ENCODE measurements at places on chromosomes 7 and 10. TPM values are rescaled to one million over a fixed set of nuclear protein-coding genes. Genes with fewer than 3 reads are reported as not detected.

GRCh38 chr10:119383174-119383856 lies 159.2 kb downstream of the RGS10 start:
- no peak for DNase-seq

DNA sequence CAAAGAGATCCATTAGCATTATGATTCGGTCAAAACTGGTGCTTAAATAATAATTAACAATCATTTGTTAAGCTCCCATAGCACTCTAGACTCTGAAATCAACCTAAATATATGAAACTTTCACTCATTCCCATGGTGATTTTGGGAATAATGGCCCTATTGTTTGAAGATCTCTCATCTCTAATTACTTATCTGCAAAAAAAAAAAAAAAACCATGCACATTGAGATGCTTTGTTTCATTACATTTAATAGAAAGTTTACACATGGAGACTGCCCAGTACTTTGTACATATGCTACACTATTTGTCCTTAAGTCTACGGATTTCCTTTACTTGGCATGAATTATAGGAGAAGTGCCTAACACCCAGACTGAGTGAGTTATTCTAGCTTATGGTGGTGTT lies 280.6 kb upstream of the MEOX2 start:
- no peak for DNase-seq

GRCh38 chr7:100493476-100494264 lies 9.9 kb downstream of the NYAP1 start:
- DNase-seq = no peak

- DNase-seq = no peak
Measured at GRCh38 chr10:1597370-1598146, 139.8 kb downstream of the ADARB2 start.

GRCh38 chr10:43926875-43927406 lies 278.3 kb upstream of the ZNF32 start:
- DNase-seq = no peak

GRCh38 chr10:84201244-84201606 lies 6.9 kb downstream of the CDHR1 start:
- DNase-seq = no peak

- DNase-seq = no peak
Measured at GRCh38 chr10:79293841-79294581, 53.3 kb upstream of the PPIF start.

- no peak for DNase-seq
Measured at GRCh38 chr10:91208642-91209041, 11.8 kb upstream of the PCGF5 start.

- no peak for DNase-seq
Measured at GRCh38 chr7:151686016-151686766, 166.5 kb upstream of the RHEB start.

DNA sequence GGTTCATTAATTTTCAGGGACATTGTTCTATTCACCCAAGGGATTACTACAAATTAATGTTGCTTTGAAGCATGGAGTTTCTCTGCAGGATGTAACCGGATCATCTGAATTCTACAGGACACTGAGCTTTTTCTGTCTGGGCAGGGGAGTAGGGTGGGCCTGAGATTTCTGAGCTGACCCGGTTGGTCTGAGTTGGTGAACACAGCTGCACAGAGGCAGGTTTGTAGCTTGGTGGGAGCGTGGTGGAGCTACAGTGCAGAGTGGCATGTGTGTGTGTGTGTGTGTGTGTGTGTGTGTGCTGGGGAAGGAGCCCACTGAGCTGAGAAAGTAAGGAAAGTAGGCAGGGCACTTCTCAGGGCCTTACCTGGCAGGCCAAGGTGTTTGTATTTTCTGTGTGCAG lies 62.6 kb downstream of the SH2D4B start:
- DNase-seq = no peak

DNA sequence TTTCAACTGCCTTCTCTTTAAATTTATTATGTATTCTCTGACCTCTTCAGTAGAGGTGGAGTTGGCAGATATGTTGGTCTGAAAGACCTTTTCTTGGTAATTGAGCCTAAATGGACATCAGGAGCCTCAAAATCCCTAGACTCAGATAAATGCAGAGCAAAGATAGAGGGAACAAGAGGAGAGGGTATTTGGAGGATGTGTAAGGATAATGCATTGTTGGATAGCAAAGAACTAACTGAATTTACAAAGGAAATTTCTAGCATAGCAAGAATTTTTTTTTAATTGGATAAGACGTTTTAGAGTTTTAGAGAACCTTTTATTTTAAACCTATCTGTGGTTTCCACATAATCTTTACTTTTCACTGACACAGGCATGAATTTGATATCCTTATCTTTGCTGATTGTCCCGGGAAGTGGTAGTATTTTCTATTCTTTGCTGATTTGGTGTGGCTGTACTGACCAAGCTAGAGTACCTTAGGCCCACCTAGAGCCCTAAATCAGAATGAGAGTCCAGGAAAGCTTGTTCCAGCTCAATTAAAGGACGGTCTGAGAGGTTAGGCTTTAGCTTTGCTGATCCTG lies 91.3 kb downstream of the NRF1 start:
- DNase-seq = no peak

DNA sequence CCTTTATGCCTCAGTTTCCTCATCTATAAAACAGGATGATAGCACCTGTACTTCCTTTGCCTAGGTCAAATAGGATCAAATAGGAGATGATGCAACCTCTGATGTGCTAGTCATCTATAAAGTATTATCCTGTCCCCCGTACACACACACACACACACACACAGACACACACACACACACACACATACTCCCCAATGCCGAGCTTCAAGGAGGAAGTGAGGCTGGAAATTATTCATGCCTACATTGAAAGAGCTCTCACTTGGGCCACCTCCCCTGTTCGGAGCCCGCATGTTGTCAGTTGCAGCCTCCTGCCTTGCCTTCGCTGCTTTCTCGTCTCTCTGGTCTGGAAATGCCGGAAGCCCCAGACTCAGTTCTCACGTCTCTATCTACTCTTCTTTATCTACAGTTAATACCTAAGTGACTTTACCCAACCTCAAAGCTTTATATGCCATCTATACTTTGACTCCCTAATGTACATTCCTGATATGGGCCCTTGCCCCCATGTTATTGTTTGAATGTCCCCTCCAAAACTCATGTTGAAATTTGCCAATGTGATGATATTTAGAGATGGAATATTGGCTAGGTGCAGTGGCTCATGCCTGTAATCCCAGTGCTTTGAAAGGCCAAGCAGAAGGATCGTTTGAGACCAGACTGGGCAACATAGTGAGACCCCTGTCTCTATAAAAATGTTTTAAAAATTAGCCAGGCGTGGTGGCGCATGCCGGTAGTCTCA lies 6.9 kb upstream of the UBE2H start:
- no peak for DNase-seq

- DNase-seq = peak; percentile 47
Measured at GRCh38 chr7:150983893-150984368, 5.8 kb upstream of the KCNH2 start.

OLAH gene
- 1.1 TPM for total RNA-seq

MLLT10 gene
- 58.4 TPM for total RNA-seq

UCN3 gene
- not detected for total RNA-seq

ATRNL1 gene
- 2.4 TPM for total RNA-seq

GRID2IP gene
- not detected for total RNA-seq
